ENCODE measurements at places on chromosomes 1 and 21.

DNA sequence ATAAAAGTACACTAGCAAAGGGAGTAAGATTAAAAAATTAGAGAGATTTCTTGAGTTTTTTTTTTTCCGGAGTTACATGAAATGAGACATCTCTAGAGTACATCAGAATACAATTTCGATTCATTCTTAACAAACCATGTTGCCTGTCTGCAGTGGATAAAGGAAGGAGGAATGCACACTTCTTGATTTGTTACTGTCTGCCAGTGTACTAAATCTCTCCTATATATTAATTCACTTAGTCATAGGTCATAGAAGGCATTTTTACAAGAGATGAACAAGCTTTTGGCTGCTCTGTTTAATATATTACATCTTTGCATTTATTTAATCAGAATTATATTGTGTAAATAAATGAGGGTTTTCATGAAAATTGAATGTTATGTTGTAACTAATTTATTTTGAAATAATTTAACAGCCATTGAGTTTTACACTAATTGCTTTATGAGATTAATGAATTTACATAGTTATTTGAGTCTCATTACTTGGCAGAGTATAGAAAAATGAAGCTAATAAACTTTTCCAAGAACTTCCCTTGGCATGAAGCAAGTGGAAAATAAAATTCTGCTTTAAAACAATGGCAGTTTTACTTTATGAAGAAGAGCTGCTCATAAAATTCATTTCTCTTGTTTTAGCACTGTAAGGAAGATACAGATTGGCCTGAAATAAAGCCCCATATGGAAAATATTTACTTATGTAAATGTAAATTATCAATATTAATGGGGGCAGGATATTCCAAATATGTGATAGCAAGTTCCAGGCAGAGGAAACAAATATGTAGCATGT lies 1284.7 kb downstream of the BRINP3 start:
- DNase-seq = no peak

DNA sequence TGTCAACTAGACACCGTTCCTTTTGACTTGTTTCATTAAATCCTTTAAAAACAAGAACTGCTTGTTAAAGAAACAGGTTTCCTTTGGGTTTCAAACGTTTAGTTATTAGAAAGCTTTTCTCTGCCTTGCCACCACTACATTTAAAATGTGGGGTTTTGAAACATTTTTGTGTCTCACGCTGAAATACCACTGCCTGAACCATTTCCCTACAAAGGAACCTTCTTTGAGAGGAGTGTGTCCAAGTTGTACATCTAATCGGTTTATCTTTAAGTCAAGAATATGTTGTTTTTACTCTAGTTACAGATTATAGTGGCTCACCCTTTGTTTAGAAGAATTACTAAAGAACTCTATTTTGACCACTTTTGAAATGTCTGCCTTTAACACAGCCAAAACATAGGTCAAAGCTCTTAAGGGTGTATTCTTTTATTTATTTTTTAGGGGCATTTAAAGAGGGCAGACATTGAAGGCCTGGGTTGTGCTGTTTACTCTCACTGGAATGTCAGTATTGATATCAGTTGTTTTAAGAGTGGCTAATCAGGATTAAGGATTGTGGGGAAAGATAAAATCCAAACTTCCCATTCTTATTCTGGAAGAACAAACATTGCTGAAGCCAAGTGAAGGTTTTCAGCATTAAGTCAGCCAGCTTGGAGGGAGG lies 143.4 kb downstream of the GALNT2 start:
- DNase-seq = no peak

- peak; percentile 27 for DNase-seq
Measured at GRCh38 chr1:224640587-224640986, 24.5 kb downstream of the CNIH3 start.

DNA sequence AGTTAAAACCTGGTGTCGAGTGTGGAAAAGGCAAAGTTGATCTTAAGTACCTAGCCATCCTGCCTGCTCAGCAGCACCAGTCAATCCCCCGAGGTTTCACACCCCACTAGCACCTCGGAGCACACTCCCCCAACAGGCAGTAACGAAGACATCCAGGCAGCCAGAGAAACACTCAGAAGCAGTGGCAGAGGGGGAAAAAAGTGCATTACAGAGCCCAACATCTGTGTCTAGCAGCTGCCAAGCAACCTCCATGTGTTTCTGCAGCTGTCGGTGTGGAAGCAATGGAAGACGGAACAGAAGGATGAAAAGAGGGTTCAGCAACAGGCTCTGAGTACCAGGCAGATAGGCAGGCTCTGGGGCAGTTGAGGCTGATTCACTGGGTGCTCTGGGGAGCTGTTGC lies 73.4 kb upstream of the PROX1 start:
- DNase-seq = no peak

GRCh38 chr1:50977575-50978143 lies 7.6 kb downstream of the CDKN2C start:
- peak; percentile 74 for DNase-seq

- DNase-seq = no peak
Measured at GRCh38 chr1:160446945-160447600, 46.7 kb downstream of the VANGL2 start.

GRCh38 chr1:157540852-157541251 lies 11.5 kb downstream of the FCRL5 start:
- DNase-seq = no peak

DNA sequence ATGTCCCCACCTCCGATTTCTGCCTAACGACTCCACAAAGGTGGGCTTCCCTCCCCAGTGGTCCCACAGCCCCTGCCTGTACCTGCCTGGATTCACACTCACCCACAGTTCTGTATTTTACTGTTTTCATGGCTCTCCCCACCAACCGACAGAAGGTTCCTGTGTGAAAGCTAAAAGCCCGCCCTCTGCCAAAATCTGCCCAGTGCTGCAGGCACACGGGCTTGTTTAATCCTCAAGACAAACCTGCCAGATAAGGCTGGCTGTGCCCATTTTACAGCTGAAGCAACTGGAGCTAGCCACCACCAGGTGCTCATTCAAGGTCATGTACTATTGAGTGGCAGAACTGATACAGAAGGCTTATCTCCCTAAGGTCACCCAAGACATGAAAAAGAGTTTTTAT lies 114.5 kb downstream of the HIVEP3 start:
- no peak for DNase-seq

DNA sequence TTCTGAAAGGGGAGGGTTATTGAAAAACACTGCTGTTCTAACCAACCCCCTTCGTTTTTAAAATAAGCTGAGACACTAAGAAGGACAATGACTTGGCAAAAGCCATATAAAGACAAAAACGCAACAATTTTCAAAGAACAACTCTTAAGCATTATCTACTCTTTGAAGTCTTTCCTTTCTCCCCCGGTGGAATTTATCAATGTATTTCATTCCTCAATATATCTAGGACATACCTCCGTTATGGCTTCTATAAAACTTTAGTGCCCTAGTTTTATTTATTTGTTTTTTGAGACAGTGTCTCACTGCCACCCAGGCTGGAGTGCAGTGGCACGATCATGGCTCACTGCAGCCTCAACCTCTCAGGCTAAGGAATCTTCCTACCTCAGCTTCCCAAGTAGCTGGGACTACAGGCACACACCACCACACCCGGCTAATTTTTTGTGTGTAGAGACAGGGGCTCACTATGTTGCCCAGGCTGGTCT lies 3.2 kb downstream of the NRDC start:
- peak; percentile 11 for DNase-seq

- no peak for DNase-seq
Measured at GRCh38 chr1:21100481-21100921, 76.2 kb downstream of the EIF4G3 start.

- no peak for DNase-seq
Measured at GRCh38 chr1:107365527-107366240, 224.8 kb downstream of the NTNG1 start.

- no peak for DNase-seq
Measured at GRCh38 chr1:228445490-228445842, 28.8 kb upstream of the TRIM17 start.

- DNase-seq = no peak
Measured at GRCh38 chr1:156412653-156413321, 43.8 kb downstream of the RHBG start.

GRCh38 chr1:179806333-179806732 lies 63.2 kb downstream of the FAM163A start:
- no peak for DNase-seq

DNA sequence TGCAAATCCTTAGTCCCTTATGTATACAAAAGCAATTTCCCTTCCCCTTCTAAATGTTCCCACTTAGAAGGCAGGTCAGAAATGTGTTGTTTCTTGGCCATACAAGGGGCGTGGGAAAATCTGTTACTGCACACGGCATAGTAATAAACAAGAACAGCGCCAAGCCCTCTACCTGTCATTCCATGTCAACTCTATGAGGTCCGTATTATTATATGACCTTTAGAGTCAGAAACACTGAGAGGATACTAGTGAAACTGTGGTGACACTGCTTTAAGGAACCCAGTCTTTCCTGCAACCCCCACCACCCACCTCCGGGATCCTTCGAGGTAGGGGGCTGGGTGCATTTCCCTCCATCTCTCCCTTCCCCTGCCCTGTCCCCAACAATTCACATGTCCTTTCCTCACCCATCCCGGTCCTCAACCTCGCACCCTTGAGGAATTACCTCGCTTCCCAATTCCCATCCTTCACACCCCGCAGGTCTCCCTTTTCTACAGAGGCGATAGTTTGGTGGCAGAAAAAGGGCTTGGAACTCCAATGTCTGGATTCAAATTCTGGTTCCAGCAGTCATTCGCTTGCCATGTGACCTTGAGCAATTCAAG lies 647 bp downstream of the SDHB start:
- no peak for DNase-seq

DNA sequence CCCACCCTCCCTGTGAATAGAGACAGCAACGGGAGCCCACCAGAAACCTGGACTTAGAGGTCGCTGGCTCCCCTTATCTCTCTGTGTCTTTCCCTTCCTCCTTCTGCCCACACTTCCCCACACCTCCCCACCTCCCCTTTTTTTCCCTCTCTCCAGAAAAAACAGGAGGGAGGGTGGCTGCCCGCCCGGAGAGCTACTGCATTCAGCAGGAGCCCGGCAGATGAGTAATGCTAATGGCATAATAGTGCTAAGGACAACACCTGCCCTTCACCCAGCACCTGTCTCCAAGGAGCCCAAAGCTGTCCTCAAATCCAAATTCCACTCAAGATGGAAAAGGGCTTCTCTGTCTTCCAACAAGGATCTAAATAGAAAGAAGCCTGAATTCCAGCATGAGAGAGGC lies 11.4 kb upstream of the PRELP start:
- DNase-seq = no peak

- no peak for DNase-seq
Measured at GRCh38 chr1:171717062-171717718, 24.7 kb downstream of the VAMP4 start.

DNA sequence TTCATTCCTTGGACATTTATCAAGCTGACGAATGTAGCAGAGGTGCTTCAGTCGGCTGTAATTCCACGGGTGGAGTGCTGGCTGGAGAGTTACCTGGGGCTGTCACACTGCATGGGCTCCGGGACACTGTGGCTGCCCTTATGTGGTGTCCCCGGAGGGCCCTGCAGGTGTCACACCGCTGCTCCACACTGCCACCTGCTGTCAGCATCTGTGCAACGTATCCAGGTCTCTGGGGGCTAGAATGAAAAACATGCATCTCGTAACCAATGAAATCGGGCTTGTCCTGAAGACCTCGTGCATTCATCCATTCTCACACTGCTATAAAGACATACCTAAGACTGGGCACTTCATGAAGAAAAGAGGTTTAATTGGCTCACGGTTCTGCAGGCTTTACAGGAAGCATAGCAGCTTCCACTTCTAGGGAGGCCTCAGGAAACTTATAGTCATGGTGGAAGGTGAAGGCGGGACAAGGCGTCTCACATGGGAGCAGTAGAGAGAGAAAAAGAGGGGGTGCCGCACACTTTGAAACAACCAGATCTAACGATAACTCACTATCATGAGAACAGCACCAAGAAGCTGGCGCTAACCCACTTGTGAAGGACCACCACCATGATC lies 46.7 kb upstream of the PCBP3 start:
- peak; percentile 73 for DNase-seq

DNA sequence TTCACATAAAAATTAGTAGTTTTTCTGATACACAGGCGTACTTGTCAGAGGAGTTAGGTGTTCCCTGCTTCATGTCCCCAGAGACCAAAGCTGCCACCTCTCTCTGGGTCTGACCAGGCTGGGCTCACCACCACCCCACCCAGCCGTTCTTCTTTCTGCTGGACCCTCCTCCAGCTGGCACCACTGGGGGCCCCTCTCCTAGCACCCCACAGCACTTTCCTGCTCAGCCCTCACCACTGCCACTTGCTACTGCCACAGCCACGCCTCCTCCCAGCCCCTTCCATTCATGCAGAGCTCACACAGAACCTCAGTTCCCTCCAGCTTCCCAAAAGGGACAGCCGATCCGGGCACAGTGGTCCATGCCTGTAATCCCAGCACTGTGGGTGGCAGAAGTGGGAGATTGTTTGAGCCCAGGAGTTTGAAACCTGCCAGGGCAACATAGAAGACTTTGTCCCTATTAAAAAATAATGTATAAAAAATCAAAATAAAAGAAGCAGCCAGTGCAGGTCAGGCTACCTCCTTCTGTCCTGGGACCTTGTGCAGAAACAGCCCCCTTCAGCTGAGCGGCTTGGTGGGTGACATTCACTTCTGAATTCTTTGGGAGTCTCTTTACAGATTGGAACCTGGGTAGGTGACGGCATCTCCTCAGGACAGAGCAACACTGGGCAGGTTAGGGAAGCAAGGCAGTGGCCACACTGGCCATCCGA lies 208.3 kb downstream of the TOMM20 start:
- DNase-seq = no peak

GRCh38 chr1:17308593-17308992 lies 596 bp downstream of the PADI4 start:
- DNase-seq = no peak

- peak; percentile 66 for DNase-seq
Measured at GRCh38 chr1:18646091-18646785, 15.6 kb downstream of the PAX7 start.
